ENCODE measurements at places on chromosomes 12 and 14.

DNA sequence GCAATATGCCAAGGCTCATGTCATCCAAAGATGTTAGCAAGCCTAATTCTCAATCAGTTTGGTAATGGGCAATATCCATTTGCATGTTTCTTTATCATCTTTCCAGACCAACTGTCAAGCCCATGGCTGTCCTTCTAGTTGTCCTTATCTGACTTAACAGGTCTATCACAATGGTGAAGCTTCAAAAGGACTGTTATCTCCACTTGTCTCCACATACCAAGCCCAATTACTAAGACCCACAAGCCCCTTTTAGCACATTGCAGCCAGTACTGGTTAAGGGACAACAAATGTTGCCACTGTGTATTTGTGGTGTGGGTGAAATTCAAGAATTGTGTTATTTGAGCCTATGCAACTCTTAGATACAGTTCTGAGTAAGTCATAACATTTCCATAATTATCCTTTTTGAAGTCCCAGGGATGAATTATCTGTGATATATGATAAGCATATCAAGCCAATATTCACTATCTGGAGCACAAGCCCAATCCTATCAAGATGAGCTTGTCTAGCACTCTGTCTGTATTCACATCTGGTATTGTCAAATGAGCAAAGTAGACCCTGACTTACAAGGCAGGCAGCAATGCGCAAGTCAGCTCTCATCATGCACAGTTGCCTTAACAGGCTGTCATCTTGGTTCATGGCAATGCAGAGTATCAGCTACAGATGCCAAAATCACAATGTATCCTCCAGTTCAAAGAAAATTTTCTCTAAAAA lies 19.3 kb upstream of the ST8SIA1 start:
- no peak for DNase-seq

DNA sequence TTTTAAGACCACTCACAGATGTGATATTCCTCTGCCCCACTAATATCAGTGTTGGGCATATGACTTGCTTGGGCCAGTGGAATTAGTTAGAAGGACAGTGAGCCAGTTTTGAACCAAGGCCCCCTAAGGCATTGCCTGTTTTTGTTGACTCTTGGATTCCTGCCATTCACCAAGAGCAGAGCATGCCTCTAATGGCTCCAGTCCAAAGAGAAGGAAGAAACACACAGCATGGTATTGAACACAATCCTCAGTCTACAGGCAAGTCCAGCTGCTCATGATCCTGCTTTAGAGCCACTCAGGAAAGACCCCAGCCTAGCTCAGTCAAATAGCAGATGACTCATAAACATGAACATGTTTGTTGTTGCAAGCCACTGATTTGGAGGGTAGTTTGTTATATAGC lies 1201.5 kb downstream of the BCL11B start:
- no peak for DNase-seq

GRCh38 chr12:11810206-11810545 lies 160.7 kb downstream of the ETV6 start:
- no peak for DNase-seq

GRCh38 chr12:64840119-64840518 lies 15.7 kb downstream of the TBC1D30 start:
- DNase-seq: no peak

DNA sequence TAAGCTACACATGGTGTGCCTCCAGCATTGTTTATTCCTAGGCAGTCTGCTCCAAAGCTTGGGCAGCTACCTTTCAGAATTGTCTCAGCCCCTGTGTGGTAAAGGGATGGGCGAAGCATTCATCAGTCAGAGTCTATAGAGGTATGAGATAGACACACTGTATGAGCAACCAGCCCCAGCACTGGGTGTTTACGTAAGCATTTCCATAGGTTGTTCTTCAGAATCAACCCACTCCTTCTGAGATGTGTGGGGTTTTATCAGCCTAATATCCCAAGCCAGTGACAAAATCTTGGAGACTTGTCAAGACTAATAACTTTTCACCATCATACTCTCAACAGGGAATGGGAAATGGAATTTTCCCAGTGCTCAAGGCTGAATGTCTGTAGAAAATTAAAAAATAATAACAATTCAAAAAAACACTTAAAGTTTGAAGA lies 98.2 kb downstream of the BTG1 start:
- no peak for DNase-seq

- no peak for DNase-seq
Observed at GRCh38 chr14:54944737-54945391, 42.2 kb upstream of the GCH1 start.

GRCh38 chr12:52559979-52560378 lies 7.0 kb upstream of the KRT71 start:
- no peak for DNase-seq

Data from femur (tissue), 1 donor.